ENCODE measurements at places on chromosomes 6 and 20. TPM values are rescaled to one million over a fixed set of nuclear protein-coding genes. Genes with fewer than 3 reads are reported as not detected.

GRCh38 chr20:38220587-38221118, 39.9 kb downstream of the KIAA1755 start:
- no peak for DNase-seq

DNA sequence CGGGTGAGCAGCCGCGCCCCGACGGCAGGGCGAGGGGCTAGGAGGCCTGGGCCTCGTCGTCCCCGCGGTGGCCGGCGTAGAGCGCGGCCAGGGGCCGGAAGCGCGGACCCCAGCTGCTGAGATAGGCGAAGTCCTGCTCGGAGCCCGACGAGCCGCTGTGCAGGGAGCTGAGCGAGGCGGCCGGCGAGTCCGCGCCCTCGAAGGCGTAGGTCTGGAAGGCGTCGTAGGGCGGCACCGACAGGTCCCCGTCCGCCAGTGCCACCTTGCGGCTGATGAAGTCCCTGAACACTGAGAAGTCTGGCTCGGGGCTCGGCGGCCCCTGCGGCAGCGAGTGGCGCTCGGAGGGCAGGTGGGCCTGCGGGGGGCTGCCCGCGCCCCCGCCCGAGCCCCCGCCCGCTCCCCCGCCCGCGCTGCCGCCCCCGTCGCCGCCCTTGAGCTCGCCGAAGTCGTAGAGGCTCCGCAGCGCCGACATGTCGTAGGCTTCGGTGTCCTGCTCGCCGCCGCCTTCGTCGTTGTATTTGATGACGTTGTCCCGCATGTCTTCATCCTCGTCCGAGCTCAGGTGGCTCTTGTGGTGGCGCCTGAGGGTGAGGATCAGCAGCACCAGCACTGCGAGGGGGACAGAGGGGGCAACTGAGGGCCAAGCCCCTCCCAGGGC, 56.5 kb downstream of the CD40 start:
- peak; percentile 58 for DNase-seq

- no peak for DNase-seq
Observed at GRCh38 chr20:53622247-53623133, 28.9 kb upstream of the ZNF217 start.

DNA sequence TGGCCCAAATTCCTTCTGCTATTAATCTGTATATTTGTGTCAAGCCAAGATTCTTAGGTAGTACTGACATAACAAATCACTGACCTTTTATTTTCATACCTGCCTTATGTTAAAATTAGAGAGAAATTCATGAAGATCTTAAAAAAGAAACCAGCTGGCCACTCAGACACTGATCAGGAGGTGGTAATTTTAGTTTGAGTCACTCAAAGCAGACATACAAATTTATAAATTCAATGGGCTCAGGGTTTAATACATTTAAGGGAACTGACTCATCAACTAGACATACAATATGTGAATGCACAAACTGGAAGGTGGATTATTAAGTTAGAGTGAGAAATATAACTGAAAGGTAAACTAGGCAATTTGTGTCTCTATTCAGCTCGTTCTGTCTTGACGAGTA, 711.9 kb upstream of the EYS start:
- no peak for DNase-seq

Gene PRDM13
- not detected for total RNA-seq

Gene ETV7
- 0.57 TPM for total RNA-seq

Gene HRH3
- not detected for total RNA-seq
